Mesenteric fat pad (tissue), 1 donor: ENCODE measurements at places on chromosomes 7 and 10. TPM values are rescaled to one million over a fixed set of nuclear protein-coding genes. Genes with fewer than 3 reads are reported as not detected.

DNA sequence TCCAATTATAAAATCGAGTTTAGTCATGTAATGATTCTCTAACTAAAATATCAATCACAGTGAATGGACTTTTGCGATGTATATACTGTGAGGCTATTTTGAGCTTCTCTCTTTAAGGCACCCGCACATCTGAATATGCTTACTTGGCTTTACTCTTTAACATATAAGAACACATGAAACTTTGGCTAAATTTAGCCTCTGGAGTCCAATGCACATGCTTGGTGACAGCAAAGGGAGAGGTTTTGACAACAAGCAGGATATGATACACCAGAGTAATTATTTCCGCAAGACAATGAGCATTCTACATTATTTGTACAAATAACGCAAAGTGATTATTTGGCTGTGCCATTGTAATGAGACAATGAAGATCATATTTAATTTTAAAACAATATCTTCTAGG is 72.4 kb downstream of the ARID5B start:
- DNase-seq, result no peak

DNA sequence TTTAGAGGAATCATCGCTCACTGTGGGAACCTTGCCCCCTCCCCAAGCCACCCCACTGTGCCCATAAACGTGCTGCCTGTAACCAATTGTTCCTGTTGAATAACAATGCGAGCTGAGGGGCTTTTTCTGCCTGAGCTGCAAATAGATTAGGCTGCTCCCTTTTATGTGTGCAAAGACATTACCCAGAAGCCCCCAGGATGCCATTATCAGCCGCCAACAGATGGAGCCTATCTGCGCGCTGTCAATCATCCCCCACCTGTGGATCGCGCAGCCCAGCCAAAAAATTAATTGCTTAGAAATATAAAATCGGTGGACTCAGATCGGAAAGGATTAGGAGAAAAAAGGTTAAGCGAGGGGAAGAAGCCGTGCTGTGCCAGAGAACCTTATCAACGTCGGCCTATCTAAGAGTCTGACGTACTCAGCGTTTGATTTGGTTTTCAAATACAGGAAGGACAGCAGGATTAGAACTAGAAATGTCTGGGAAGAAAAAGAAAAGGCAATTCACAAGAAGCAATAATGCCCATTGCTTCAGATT is 167.3 kb upstream of the MYO3A start:
- no peak for DNase-seq

DNA sequence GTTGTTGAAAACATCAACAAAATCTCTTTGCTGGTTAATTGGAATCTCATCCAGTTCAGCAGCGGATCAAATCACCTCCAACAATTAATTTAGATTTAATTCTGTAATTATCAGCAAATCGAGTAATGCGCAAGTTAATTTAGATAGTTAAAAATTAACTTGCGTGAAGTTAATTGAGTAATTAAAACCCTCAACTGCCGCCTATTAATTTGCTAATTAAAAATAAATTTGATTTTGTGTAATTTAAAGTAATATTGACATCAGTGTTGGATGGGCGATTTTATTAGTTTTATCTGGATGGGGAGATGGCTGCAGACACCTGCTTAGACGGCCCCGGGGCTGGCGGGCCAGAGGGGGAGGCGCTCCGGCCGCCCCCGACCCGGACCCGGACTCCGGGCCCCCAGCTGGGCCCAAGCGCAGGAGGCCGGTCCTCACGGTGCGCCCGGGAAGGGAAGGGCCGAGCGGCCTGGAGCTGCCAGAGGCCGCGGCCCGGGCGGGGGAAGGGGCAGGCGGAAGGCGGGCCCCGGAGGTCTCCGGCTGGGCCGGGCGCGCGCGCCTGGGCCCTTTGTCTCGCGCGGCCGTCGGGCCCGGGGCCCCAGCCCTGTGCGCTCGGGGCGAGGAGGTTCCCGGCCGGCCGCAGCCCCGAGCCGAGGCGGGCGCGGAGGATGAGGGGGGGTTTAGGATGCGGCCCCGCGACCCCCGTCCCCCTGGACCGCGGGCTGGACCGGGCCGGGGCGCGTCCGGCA is 3.3 kb upstream of the UNCX start:
- no peak for DNase-seq

Gene WDR86
- total RNA-seq, result 19.4 TPM

Gene GRM3
- not detected for total RNA-seq
